ENCODE measurements at places on chromosomes 5 and 9. TPM values are rescaled to one million over a fixed set of nuclear protein-coding genes. Genes with fewer than 3 reads are reported as not detected.

CCL27 gene
- total RNA-seq = not detected

CAVIN4 gene
- total RNA-seq = 0.46 TPM

SLIT3 gene
- total RNA-seq = 119 TPM

SLC6A19 gene
- total RNA-seq = not detected

STKLD1 gene
- 1.9 TPM for total RNA-seq

AHRR gene
- 17.3 TPM for total RNA-seq

NOL8 gene
- total RNA-seq = 39.7 TPM

TCF7 gene
- 1.2 TPM for total RNA-seq

SPATA31A1 gene
- not detected for total RNA-seq

OR1J2 gene
- total RNA-seq = not detected

NR2F1-AS1 gene
- 20.0 TPM for total RNA-seq

GALNT12 gene
- 0.34 TPM for total RNA-seq

FOXD4L5 gene
- 0.51 TPM for total RNA-seq

LHX2 gene
- not detected for total RNA-seq

CTXN3 gene
- total RNA-seq = not detected

MYMK gene
- total RNA-seq = not detected

SLC1A3 gene
- 1.3 TPM for total RNA-seq

MARCHF11 gene
- not detected for total RNA-seq

PITX1 gene
- total RNA-seq = 0.18 TPM

RELL2 gene
- 5.2 TPM for total RNA-seq

ANKRD34B gene
- not detected for total RNA-seq

MLANA gene
- not detected for total RNA-seq

COQ4 gene
- total RNA-seq = 24.5 TPM

LHX3 gene
- not detected for total RNA-seq
